ENCODE measurements at places on chromosomes 6 and 20.
A peak's percentile ranks its signal among the peaks of the same experiment; 100 is the strongest.

DNA sequence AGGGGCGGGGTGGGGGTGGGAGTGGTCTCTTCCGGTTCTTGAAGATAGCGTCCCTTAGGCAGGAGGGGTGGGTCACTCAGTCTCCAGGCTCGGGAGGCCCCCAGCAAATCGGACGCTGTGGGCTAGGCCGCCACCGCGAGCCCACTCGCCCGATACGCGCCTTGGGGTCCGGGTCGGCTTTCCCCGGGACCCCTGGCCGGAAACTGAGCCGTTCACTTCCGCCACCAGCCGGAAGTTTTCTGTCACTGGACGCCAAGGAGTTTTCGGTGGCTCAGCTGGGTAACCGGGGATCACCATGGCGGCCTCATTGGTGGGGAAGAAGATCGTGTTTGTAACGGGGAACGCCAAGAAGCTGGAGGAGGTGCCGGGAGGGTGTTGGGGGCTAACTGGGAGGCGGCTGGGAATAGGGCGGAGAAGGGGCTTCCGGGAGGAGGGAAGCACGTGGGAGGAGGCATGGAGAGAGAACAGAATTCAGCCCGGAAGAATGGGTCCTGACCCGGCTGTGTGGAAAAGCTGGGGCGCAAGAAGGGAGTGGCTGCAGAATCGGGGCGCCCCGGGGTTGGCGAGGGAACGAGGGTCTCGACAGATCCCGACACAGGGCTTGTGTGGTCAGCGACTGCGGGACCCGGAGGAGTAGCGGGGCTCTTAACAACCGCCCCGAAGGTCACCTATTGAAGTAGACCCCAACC lies at the start of gene ITPA:
ITPA (plus strand) TSS at position 242 of the 689 bp plus-strand sequence; CDS start at position 296, 54 bp downstream.
- no peak for DNase-seq

DNA sequence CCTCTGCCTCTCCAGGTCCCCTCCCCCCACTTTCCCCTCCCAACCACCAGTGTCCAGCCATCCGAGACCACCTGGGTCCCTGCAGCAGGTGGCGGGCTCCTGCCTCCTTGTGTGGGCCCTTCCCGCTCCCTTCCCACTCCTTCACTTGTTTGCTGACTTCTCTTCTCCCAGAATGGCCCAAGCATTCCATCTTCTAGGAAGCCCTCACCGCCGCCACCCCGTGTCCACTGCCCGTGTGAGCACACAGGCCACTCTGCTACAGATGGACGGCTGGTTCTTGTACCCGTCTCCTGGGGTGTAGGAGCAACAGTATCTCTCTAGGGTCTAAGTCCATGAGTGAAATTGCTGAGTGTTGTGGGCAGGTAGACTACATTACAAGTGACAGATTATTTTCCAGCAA lies 15.0 kb downstream of the BPHL start:
- no peak for DNase-seq

DNA sequence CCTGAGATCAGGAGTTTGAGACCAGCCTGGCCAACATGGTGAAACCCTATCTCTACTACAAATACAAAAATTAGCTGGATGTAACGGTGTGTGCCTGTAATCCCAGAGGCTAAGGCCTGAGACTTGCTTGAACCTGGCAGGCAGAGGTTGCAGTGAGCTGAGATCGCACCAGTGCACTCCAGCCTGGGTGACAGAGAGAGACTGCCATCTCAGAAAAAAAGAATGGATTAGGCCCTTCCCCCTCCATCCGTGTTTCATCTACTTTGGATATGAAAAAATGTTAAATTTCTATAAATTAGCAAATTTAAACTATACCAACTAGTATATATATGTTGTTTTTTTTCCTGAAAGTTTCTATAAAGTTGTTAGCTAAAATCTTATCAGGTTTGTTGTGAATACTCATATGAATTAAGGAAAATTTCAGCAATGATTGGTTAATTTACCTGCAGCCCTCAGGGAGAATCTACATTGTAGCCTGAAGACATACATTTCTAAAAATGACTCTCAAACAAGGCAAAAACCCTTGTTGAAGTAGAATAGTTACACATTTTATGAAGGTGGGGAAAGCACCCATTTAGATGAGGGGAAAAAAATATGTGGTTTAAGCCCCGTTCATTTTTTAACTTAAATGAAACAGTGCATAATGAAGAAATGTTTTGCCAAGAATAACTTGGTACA lies 120.9 kb downstream of the TIAM2 start:
- DNase-seq, result no peak

DNA sequence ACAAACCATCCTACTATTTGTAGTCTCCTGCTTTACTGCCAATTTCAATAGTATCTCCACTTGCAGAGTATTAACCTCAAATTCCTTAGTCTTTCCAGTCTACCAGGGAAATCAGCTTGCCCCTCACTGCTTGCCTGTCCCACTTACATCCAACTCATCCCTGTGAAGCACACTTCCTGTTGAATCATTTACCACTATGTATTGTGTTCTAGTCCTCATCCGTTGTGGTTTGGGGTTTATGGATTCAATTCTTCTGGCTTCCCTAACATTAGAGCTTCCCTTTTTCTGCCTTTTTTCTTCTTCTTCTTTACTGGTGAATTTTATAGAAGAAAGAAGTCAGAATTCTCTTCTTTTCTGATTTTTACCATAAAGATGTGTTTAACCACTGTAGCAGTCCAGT lies 5.1 kb upstream of the TXLNB start:
- no peak for DNase-seq

DNA sequence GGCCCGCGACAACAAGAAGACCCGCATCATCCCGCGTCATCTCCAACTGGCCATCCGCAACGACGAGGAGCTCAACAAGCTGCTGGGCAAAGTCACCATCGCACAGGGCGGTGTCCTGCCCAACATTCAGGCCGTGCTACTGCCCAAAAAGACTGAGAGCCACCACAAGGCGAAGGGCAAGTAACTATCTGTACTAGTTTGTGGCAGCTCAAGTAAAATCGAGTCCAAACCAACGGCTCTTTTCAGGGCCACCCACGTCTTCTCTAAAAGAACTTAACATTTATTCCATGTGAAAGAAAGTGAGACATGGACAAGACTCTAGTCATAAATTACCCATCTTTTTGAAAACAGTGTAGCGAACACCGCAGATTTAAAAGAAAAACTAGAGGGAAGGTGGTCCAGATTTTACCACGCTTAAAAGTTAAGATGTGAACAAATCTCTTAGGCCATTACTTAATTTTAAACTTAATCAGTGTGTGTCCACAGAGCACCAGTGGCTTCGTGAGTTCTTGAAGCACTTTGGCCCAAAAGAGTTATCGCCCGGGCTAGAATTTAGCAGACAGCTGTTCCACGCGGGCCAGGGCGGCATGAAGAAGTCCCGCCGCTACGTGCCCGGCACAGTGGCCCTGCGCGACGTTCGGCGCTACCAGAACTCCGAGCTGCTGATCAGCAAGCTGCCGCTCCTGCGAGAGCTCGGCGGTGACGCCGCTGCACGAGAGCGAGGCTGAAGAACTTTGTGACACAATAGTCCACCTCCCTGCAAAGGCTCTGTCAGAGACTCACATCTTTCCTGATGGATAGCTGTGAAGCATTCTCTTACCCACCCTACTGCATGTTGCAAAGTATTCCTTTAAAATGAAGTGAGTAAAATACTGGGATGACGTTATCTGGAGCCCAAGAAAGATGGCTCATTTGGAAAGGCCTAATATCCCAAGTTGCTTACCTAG lies 113.9 kb upstream of the PRSS16 start:
- peak; percentile 19 for DNase-seq

GRCh38 chr6:5379647-5380242 lies 118.4 kb downstream of the FARS2 start:
- DNase-seq, result peak; percentile 25

DNA sequence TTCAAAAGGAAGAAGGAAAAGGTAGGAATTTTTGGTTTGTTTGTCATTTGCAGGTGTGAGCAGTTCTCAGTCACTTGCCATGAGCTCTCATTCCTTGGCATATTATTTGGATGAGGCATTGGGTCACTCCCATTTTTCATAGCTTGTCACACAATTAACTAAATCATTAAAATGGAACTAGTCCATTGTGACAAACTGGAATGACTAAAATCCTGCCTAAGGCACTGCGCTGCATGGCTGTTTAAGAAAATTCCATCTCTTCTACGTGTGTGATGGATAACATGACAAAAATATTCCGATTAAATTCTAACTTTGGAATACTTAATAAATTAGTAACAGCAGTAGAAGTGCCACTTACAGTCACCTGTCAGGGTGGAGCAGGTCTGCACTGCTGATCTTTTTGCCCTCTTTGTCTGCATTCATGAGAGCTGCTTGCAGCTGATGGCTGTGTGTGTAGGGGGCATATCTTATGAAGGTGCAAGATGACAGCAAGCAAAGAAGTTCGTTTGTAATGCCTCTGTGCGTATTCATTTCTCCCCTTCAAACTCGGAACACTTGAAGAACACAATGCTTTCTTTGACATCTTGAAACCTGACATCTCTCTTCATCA lies 1292.6 kb upstream of the MAP3K7 start:
- DNase-seq, result no peak

- no peak for DNase-seq
Observed at GRCh38 chr6:168514216-168514615, 73.2 kb downstream of the SMOC2 start.

- DNase-seq, result no peak
Observed at GRCh38 chr6:72657407-72658197, 35.7 kb downstream of the KCNQ5 start.

DNA sequence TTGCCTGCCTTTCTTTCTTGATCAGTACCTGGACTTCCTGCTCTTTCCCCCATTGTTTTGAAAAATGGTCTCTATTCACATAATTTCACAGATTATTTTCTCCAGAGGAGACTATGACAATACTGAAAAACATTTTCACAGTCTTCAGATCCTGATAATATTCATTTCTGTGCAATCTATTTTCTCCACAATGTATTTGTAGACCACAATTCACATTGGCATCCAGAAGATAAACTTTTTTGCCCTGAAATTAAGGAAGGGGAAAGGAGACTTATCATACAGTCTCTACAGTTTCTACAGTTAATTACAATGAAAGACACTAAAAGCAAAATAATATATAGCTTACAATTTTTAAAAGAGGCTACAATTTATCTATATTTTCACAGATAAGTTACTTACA lies 18.4 kb downstream of the LCA5 start:
- no peak for DNase-seq
